Activated naive CD4-positive, alpha-beta T cell (primary cell): ENCODE measurements at places on chromosomes 11 and 22.

GRCh38 chr11:23903044-23903704 lies 593.7 kb upstream of the LUZP2 start:
- DNase-seq = no peak

DNA sequence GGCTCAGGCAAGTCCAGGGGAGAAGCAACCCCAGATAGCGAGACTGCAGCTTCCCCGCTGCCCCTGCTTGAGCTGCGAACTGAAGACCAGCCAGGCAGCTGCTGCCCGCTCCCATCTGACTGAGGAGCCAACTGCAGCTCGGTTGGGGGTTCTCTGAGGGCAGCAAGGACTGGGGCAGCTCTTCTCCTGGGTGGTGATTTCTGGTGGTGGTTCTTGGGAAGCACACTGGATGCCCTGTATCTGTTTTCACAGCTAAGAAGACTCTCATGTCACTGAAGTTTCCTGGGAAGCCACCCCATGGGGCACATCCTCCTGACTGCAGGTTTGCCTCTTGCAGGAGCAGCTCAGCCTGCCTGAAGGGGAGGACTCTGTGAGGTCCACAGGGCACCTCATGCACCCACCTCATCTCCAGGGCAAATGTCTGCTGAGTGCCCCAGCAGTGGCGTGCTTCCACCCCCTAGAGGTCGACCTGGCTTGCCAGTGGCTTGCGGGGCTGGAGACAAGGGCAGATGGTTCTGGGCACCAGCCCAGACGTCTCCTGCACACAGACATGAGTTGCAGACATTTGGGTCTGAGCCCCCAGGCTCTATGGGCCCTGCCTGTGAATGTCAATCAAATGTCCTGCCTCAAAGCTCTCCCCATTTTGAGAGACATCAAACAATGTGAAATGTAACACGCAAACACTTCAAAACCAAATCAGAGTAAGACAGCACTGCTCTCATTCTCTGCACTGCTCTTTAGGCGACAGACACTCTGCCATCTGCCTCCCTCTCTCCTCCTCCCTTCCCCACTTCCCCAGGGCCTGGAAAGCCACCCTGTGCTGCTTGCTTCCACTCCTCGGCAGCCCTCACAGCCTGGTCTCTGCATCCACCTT lies 800.9 kb downstream of the BRD1 start:
- no peak for DNase-seq

GRCh38 chr11:80388536-80388935 lies 947.7 kb upstream of the TENM4 start:
- no peak for DNase-seq

DNA sequence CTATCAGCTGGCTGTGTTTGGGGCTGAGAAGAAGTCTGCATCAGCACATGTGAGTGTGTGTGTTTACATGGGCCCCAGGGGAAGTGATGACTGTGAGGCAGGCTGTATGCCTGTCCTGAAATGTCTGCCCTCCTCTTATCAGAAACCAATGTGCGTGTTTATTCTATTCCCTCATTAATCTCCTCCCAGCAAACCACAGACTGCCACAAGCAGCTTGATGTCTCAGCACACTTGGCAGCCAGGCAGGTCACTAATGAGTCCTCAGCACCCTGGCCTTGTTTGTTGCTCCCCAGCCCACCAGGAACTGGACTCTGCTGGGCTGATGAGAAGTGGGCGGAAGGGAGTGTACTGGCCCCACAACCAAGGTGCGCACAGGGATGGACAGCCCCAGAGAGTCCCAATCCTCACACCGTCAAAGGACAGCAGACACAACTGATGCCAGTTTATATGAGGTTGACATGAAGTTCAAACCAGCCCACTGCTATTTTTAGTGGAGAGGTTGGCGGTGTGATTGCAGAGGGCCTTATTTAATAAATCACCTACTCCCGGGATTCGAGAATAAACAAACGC lies 225.8 kb downstream of the ETS1 start:
- DNase-seq = no peak

DNA sequence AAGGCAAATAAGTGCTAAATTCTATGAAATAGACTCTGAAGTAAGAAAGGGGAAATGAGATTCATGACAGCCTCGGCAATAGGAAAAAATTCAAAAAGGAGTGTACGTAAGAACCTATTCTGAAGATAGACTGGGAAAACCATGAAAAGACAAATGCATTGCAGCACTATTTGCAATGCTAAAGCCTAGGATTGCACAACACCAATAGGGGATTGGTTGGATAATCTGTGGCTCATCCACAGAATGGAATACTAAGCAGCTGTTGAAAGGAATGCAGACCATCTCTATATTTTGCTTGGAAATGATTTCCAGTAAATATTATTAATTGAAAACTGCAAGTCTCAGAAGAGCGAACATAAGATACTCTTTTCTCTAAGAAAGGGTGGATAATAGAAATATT lies 91.7 kb upstream of the CLMP start:
- DNase-seq = no peak

GRCh38 chr11:114084414-114084813 lies 24.9 kb downstream of the ZBTB16 start:
- no peak for DNase-seq

DNA sequence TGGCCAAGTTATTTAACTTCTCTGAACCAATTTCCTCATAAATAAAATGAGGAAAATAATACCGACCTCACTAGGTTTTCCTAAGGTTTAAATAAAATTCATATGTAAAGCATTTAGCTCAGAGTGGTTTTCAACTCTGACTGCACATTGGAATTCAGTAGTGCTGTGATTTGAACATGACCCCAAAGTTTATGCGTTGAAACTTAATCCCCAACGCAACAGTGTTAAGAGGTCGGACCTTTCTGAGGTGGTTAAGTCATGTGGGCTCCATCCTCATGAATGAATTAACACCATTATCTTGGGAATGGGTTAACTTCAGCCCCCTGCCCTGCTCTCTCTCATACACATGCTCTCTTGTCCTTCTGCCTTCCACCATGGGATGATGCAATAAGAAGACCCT lies 322.2 kb downstream of the AASDHPPT start:
- DNase-seq = no peak

- no peak for DNase-seq
Measured at GRCh38 chr11:7577291-7578190, 63.7 kb downstream of the PPFIBP2 start.

DNA sequence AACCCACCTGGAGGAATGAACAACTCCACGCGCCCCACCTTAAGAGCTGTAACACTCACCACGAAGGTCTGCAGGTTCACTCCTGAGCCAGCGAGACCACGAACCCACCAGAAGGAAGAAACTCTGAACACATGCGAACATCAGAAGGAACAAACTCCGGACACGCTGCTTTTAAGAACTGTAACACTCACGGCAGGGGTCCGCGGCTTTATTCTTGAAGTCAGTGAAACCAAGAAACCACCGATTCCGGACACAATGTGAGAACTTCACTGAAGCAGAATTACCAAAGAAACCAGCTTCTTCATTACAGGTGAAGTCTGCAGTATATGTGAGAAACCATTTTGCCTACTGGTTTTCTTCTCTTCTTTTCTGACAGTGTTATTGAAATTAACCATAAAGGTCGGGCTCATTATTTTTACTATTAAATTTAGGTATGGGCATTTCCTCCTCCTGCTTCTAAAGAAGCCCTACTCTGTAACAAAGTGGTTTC lies 303.0 kb downstream of the KCNA4 start:
- no peak for DNase-seq

- no peak for DNase-seq
Measured at GRCh38 chr11:2677127-2677526, 22.7 kb downstream of the KCNQ1OT1 start.

- DNase-seq = no peak
Measured at GRCh38 chr11:70135625-70136059, 57.5 kb downstream of the ANO1 start.

DNA sequence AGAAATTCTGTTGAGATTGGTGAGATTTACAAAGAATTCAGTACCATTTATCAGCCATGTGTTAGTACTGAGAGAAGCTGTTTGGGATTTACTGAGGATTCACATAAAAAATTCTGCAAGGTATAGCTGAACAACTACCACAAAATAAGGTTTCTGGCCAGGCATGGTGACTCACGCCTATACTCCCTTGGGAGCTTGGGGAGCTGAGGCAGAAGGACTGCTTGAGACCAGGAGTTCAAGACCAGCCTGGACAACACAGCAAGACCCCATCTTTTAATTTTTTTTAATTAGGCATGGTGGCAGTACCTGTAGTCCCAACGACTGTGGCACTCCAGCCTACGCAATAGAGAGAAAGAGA lies 86.7 kb downstream of the SIK3 start:
- no peak for DNase-seq
